Kidney (tissue), 22 donors: ENCODE measurements at places on chromosomes 11 and 22. TPM values are rescaled to one million over a fixed set of nuclear protein-coding genes. Genes with fewer than 3 reads are reported as not detected.

Gene IL17REL
- not detected for polyA plus RNA-seq

DNA sequence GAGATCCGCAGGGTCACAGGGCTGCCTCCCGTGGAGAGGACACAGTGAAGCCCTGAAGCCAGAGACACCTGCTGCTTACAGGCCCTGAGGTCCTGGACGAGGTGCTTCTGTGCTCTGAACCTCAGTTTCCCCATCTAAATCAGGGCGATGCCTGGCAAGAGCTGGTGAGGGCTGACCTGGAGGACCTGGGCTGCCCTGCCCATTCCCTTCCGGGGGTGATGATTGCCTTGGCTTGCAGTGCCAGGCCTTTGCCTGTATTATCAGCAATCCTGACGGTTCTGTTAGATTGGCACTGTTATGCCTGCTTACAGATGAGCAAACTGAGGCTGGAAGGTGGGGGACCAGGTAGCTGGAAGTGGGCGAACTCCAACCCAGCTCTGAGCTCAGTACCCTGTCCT lies 7.8 kb upstream of the GTSE1 start:
- DNase-seq = no peak

Gene KREMEN1
- polyA plus RNA-seq = 9.3 TPM

DNA sequence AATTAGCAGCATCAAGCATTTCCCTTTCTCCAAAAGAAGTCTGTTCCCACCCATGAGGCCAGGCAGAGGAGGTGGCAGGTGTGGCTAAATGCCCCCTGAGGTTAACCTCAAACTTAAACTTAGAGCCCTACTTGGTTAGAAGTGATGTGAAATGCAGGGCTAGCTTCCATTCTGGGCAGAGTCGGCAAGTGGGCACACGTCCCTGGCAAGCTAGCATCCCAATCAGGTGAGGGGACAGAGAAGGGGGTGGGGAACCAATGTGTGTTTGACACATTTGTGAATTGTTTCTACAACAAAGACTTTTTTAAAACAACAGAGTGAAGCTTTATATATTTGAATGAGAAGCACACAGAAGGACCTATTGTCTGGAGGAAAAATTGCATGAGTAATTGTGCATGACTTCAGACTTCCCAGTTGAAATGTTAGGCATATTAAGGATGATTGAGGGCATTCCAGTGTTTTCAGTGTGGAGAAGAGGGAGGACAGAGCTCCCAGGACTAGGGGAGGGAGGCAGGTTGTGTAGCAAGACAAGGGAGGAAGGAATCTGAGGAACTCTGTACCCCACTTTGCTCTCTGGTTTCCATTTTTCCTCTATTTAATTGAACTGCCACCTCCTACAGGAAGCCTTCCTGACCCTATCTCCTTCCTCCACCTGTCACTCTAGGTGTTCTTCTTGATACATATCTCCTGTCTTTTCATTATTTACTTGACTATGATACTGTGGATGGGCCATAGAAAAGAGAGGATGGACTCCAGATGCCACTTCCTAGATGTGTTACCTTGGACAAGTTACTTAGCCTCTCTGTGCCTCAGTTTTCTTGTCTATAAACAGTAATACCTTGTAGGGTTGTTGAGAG lies 83.3 kb upstream of the PICALM start:
- DNase-seq = peak; percentile 70

GRCh38 chr11:70462818-70463477 lies 64.6 kb downstream of the CTTN start:
- no peak for DNase-seq

DNA sequence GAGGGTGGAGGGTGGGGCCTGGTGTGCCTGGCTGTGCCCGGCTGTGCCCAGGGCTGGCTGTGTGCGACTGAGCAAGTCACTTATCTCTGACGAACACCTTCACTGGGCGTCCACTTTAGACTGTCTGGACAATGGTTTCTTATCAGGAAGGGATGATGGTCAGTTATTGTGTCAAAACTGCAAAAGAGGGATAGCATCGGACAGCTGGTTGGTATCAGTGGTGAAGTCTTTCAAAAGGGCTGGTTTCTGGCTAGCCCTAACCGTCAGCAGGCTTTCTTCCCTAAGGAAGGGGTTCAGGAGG lies 4.1 kb upstream of the MGAT3 start:
- no peak for DNase-seq

DNA sequence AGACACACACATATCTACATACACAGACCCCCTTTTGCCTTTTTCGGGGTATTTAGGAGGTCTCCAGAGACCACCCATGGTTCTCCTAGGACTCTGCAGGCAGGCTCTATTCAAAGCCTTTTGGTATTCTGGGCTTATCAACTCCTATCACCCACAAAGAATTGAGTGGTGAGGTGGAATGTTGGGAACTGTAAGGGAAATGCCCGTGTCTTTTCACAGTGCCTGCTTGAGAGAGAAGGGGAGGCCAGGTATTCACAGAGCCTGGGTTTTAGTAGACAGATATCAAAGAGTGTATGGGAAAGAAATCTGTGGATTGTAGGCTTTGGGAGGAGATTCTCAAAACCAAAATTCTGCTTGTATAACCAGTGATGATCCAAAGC lies 44.0 kb upstream of the CSNK2A3 start:
- no peak for DNase-seq

DNA sequence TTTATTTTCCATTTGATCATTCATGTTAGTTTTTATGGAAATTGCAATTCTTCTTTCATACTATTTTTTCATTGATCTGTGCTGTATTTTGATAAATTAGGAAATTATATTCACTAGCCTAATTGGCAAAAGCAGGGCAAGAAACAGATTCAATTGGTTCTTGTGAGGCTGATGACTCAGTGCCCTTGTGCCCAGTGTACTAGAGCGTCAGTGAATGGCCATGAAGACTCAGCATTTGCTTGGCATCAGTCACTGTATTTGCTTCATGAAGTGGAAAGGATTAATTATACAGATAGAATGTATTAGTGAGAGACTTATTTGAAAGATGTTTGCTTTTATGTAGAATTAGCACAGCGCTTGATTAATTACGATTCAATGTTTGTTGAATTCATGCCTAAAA lies 31.8 kb downstream of the MRGPRX1 start:
- no peak for DNase-seq
